ENCODE measurements at places on chromosomes 2 and 18.
A peak's percentile ranks its signal among the peaks of the same experiment; 100 is the strongest.

- peak; percentile 70 for DNase-seq
Observed at GRCh38 chr18:46868169-46868921, 49.0 kb downstream of the PIAS2 start.

- DNase-seq = no peak
Observed at GRCh38 chr2:170148161-170148560, 29.8 kb upstream of the MYO3B start.

DNA sequence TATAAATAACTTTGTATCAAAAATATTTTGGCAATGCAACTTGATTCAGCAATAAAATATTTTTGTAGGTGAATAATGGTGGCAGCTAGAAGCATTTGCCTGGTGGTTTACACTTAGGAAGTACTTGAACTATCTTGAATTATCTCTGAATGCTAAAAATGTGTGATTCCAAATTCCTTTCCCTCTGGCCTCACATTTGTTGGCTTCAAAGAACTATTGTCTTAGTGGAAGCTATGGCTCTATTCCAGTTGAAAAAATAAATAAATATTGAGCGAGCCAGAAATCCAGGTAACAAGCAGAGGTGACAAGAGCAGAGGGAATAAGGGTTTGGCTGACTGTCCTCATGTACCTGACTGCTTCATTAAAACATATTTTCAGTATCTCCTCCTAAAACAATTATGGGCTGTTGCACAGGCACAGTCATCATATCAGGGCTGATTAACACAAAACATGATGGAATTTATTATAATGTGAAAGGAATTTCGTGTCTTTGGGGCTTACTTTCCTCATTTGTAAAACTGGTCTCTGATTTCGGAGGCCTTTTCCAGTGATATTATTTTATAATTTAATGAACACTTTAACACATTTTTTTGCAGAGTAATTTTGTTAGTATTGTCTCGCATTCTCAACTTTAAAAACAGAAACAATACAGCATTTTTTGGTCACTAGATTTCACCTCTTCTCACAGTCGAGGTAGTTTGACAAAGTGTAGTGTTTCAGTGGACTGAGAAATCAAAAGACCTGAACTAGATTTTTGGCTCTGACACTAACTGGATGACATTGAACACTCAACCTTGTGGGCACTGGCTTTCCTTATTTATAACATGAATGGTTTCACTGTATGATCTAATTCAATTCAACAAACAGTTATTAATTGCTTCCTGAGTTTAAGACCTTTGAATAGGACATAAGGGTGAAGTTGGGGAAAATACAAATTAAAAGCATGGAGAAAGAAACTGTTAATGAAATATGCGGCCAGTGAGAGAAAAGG, 7.8 kb upstream of the CAVIN2 start:
- DNase-seq = no peak

DNA sequence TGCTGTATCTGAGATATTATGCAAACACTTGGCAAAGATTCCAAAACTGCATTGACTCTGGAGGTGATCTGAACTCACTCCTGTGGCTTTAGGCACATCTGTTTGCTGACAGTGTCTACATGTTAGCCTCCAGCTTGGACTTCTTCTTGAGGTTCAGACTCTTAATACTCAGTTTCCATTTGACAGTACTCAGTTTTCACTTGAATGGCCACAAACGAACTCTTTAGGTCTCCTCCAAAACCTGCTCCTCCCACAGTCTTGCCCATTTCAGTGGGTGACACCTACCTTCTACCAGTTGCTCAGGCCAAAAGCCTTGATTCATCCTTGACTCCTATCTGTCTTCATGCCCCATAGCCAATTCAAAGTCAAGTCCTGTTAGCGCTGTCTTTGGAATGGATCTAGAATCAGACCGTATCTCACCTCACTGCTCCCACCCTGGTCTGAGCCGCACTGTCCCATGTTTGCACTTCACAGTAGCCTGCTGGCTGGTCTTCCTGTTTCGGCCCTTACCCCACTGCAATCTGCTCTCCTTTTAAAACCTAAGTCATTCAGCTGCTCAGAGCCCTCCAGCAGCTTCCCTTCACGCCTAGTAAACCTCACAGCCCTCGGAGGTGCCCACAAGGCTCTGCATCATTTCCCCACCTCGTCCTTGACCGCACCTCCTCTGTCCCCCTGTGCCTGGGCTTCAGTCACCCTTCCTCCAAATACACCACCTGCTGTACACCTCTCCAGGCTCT, 10.5 kb downstream of the ATG16L1 start:
- DNase-seq = no peak
